ENCODE measurements at places on chromosomes 1 and 21.

DNA sequence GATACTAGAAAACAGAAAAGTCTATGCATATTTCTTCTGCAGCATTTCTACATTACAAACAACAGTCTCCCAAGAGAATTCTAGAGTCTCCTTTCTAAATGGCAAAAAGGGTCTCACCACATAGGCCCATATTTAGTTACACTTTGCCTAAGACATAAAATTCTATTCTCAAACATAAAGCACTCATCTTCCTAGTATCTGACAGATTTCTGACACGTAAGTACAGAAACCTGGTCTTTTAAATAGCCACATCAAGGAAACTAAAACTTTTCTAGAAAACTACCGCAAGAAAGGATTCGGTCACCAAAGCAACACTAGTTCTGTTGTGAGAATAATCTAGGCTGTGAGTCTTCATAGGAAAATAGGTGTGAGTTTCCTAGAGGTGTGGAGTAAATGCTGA lies 33.6 kb upstream of the CTSK start:
- no peak for DNase-seq

- no peak for DNase-seq
These were observed 5.6 kb upstream of the EFHD2 start for GRCh38 chr1:15403962-15404580.

DNA sequence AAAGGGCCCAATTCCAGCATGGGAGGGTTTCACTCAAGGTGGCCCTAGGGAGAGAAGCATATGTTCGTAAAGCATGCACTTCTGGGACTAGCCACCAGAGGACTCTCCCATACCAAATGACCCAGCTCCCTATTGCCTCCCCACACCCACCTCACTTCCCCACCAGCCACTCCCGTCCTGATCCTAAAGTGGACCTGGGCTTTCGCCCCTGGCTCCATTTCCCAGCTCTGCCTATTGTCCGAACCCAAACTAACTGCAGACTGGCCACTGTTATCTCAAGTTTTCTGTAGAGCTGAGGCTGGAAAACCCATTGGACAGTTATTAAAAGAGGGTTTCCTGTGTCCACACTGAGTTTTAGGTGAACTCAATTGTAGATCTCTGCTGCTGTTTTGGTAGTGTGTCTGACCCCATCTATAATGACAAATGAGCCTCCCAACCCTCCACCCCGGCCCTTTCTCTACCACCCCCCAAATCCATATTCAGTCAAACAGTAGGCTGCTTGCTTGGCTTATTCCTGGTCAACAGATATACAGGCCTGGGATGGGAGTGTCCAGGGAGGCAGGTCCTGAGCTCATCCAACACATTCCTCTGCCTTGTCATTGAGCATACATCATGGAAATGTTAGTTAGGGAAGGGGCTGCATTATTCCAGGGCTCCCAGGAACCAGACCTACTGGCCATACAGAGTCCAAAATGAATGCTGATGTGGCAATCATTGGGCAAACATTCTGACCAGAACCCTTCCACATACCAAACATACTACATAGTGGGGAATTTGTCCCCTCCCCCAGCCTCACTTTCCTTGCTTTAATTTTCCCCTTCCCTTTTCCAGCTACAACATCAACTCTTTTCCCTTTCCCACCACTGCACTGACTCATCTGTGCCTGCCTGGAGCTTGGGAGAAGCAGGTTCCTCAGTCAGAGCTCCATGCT lies 59.2 kb downstream of the ABCA4 start:
- DNase-seq, result peak; percentile 88

- DNase-seq, result peak; percentile 47
These were observed 75.4 kb downstream of the VWA5B1 start for GRCh38 chr1:20366056-20366462.

GRCh38 chr1:36324353-36324703 lies 883 bp upstream of the EVA1B start:
- DNase-seq, result peak; percentile 29

DNA sequence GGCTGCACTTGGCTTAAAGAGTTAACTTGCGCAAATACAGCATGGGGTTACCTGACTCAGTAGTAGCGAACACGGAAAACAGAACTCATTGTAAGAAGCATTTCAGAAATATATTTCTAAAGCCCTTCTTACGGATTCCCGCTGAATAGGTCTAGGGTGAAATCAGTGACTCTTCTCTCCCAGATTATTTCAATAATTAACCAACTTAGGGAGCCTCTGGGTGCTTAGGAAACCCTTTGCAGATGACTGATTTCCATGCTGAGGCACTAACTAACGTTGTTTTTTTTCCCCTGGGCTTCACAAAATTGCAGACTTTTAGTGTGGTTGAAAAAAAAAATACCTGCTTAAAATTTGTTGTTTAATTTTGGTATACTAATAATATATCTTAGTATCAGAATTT lies 40.3 kb downstream of the BTG3 start:
- DNase-seq, result no peak

DNA sequence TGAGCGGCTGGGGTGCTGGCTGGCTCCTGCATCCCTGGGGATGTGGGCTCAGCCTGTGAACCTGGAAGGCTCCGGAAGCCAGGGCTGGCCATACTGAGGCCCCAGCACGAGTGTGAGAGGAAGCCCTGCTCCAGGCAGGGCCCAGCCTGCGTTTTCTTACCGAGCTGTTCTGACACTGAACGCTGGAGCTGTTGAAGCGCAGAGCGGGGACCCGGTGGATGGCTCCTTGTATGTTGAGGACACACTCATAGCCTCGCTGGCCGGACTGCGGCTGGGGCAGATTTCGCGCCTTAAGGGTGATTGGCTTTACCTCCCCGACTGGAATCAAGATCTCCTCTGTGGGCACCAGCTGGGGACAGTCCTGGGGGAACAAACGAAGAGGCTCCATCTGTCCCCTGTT lies 160.0 kb downstream of the PLXNA2 start:
- DNase-seq, result no peak

DNA sequence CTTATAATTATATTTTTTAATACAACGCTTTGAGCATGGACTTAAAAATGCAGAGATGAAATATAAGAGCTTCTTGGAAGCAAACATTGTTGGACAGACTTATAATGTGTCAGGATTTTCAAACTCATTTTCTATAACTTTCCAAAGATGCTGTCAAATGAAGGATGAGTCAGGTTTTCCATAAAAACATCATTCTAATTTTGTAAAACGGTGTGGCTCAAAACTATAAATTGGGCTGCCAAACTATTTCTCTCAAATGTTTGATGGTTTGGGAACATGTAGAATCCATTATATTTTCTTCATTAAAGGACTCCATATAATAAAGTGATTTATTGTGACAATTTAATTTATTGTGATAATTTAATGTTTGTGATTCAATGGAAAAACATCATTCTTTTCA lies 511.2 kb downstream of the USP25 start:
- no peak for DNase-seq

DNA sequence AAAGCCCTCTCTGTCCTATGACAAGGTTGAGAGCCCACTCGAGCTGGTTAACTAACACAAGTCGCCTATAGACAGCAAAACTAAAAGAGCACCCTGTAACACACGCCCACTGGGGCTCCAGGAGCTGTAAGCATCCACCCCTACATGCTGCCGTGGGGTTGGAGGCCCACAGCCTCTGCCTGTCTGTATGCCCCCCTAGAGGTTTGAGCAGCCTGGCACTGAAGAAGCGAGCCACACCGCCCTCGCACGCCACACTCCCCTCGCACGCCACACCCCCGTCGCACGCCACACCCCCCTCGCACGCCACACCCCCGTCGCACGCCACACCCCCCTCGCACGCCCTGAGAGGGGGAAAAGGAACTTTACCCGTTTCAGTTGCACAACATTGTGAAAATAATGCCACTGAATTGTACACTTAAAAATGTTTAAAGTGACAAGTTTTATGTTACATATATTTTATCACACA lies 13.2 kb upstream of the HMGCL start:
- DNase-seq, result peak; percentile 71

- peak; percentile 71 for DNase-seq
These were observed 77.0 kb downstream of the ZZZ3 start for GRCh38 chr1:77605246-77606026.

DNA sequence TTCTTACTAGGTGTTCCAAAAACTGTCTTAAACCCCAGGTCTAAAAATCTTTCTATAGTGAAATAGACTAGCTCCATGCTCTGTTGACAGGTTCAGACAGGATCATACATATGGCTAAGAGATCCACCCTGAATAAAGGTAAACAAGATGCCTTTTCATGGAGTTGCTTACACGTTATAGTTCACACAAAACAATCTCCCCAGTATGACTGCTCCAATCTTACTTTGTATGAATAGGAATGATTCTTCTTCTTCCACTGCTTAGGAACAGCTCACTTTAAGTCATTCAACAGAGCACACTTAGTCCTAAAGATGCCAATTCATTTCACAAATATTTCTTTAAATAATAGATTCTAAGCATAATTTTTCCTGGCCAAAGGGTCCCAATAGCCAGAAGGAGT lies 16.0 kb downstream of the ELK4 start:
- DNase-seq, result no peak

DNA sequence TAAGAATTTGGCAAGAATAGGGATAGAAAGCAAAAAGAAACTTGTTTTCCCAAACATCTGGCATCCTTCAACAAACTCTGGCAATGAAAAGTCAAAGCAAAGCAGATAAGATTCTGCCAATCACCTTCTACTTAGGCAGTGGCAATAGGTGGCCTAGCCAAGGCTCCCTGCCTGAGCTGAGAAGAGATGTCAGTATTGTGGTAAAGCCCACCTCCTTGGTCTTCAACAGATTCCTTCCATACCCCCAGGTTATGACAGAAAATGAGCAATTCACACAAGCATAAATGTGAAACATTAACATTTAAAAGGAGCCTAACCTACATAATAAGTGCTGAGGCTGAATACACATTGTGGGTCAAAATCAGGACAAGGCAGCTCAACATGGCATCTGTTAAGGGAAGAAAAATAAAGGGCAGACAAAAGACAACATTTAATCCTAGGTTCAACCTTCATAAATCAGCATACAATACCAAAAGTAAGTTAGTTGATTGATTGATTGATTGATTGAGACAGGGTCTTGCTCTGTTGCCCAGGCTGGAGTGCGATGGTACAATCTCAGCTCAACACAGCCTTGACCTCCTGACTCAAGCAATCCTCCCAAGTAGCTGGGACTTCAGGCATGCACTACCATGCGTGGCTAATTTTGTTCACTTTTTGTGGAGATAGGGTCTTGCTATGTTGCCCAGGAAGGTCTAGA lies 123.1 kb downstream of the AKT3 start:
- DNase-seq, result no peak

DNA sequence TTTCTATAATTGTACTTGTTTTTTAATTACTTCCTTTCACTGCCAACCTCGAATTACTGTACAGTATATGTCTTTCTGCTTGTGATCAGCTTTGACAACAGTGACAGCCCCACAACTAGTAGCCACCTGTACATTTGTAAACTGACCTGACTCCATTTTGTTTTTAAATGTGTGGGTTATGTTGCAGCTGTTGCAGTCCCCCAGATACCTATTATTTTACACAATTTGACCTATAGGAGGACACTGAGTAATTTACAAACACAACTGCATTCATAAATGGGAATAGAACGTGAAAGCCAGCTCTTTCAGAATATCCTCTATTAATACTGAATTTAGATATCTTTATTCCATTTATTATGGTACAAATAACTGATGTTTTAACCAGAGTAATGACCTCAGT lies 2.5 kb upstream of the VAMP3 start:
- no peak for DNase-seq

DNA sequence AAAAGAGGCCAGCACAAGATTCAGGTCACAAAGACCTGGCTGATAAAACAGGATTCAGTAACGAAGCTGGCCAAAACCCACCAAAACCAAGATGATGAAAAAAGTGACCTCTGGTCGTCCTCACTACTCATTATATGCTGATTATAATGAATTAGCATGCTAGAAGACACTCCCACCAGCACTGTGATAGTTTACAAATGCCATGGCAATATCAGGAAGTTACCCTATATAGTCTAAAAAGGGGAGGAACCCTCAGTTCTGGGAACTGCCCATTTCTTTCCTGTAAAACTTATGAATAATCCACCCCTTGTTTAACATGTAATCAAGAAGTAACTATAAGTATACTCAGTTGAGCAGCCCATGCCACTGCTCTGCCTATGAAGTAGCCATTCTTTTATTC lies 26.0 kb upstream of the FMO2 start:
- no peak for DNase-seq

DNA sequence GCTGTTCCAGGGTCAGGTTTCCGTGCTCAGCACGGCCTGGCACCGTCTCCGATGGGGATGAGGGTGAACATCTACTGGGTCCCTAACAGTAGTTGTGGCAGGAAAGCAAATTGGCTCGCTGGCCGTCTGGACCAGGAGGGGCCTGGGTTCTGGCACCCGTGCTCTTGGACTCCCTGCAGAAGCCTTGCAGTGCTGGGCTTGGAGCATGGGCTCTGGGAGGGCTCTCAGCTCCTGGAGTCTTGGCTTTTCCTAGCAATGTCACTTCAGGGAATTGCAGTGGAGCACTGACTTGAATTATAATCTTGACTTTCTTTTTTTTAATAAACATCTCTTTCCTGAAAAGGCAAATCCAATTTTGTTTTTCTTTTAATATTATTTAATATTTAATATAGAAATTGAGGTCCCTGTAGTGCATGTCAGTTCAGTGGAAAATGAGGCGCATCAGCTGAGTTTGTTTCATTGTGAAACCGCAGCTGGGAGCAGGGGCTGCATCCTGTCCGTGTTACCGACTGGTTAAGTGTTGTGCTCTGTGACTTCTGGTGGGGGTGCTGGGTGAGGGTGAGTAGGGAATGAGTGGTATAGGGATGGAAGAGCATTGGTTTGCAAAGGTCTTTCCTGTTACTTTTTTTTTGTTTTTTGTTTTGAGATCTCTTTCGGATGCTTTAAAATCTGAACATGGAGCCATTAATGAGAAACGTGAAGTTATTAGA lies 64.1 kb downstream of the PEX14 start:
- no peak for DNase-seq

GRCh38 chr1:53393325-53393792 lies 65.5 kb upstream of the LRP8 start:
- peak; percentile 87 for DNase-seq

- DNase-seq, result no peak
These were observed 5.2 kb upstream of the KISS1 start for GRCh38 chr1:204201348-204202040.

DNA sequence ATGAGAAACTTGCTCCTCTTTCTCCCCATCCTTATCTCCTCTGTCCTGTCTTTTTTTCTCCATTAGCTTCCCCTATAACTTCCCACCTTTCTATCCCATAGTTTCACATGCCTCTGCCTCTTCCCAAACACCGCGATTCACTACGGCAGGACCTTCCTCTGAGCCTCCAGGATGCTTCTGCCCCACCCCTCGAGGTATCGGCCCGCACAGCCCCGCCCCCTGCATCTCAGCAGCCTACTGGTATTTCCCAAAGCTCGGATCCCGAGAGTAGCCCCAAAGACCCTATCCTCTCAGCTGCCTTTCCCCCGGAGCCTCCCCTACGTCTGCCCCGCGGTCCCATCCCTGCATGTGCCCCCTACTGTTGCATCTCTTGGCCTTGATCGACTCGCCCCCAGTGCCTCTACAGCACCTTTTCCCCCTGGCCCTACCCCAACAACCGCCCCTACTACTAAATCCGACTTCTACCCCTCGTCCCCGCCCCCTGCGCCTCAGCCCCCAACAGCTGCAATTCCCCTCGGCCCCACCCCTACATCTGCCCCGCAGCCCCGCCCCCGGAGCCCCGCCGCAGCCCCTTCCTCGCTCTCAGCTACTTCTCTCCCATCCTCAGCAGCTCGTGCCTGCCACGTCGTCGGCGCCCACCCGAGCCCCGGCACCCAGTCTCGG lies 512 bp downstream of the PIAS3 start:
- peak; percentile 63 for DNase-seq

GRCh38 chr21:46120301-46121285 lies 22.7 kb downstream of the COL6A2 start:
- DNase-seq, result no peak

- no peak for DNase-seq
These were observed 27.6 kb upstream of the CLDN14 start for GRCh38 chr21:36507397-36508018.

Data from astrocyte of the hippocampus (primary cell).